ENCODE measurements at places on chromosomes 2 and 18. TPM values are rescaled to one million over a fixed set of nuclear protein-coding genes. Genes with fewer than 3 reads are reported as not detected.

The VIT gene
- not detected for total RNA-seq

The APOB gene
- total RNA-seq = 0.57 TPM

The SAP130 gene
- total RNA-seq = 17.5 TPM

The PNPT1 gene
- total RNA-seq = 19.8 TPM

The EPAS1 gene
- total RNA-seq = 398 TPM

The NOSTRIN gene
- 50.2 TPM for total RNA-seq

The SERPINB11 gene
- not detected for total RNA-seq

The TMEM178A gene
- 5.7 TPM for total RNA-seq

The POTEI gene
- total RNA-seq = not detected

The DUSP2 gene
- total RNA-seq = 11.8 TPM

The UGT1A3 gene
- total RNA-seq = 0.57 TPM

The RND3 gene
- 26.1 TPM for total RNA-seq

The TGFA gene
- 30.8 TPM for total RNA-seq

The DSG2 gene
- 63.0 TPM for total RNA-seq

The NYAP2 gene
- 0.66 TPM for total RNA-seq

The HOXD10 gene
- total RNA-seq = 35.4 TPM

The C2orf78 gene
- total RNA-seq = not detected

The ARPC2 gene
- total RNA-seq = 252 TPM

The SCYGR4 gene
- total RNA-seq = not detected

The PKDCC gene
- 52.2 TPM for total RNA-seq

The GBX2 gene
- not detected for total RNA-seq

The NT5C1B gene
- not detected for total RNA-seq

The TDRD15 gene
- 0.06 TPM for total RNA-seq

The CRYGD gene
- total RNA-seq = not detected

All from kidney (tissue), 22 donors.